ENCODE measurements at places on chromosomes 12 and 14.
A peak's percentile ranks its signal among the peaks of the same experiment; 100 is the strongest.

DNA sequence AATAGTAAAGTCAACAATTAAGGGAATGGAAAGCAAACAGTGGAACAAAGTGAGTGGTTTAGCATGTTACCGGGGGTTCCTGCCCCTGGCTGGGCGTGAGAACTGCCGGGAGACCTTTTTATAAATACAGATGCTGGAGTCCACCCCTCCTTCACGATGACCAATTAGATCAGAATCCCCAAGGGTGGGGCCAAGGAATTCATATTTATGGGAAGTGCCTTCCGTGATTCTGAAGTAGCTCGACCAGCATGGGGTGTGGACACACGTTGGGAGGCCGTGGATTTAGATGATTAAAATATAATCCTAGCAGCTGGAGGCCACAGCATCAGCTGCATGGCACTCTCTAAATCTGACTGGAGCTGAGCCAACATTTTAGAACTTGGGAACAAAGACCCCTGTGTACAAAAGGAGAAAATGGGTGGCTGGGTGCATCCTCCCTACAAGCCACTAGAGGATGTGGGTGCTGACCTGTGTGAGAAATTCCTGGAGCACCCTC, 87.9 kb downstream of the SRRM4 start:
- DNase-seq, result no peak

GRCh38 chr12:77685112-77685511, 145.6 kb upstream of the NAV3 start:
- DNase-seq, result peak; percentile 76

GRCh38 chr12:49309386-49309785, 13.7 kb upstream of the TROAP start:
- DNase-seq, result no peak

DNA sequence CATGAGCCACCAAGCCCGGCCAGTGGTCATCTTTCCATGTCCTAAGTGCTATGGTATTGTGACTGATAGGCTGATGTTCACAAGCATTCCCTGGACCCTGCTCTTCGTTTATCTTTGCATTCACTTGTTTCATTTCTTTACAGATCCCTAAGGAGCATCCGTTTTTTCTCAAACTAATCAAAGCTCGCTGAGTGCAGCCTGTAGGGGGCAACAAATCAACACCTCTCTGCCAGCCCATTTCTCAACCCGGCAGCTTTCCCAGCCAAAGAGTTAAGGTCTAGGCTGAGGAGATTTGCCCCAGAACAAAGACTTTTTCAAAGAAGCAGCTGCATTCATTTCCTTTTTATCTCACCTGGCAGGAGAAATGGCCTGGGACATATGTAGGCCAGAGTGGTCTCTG, 12.1 kb downstream of the SIRT4 start:
- DNase-seq, result no peak

DNA sequence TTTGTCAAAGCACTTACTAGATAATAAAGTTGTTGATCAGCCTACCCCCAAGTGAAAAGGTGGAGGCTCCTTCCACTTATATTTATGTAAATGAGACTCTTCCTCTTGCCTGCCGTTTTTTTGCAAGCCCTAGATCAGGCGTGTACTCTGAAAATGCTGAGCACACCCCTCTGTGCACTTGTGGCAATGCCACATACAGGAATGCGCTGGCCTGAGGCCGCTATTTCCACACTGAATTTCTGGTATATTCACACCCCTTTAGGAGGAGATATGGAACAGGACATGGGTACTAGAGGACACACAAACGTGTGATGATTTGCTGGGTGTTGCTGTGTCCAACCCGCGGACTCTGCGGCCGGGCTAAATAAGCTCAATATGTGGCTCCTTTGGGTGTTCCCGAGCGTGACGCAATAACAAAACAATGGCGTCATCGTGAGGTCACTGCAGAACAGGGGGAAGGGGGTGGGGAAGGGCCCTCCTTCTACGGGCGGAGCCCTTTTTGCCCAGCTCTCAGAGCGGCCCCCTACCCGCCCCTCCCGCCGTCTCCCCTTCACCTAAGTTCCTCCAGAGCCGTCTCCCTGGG, 554 bp upstream of the TSPAN31 start:
- DNase-seq, result no peak

GRCh38 chr14:98977451-98977850, 294.5 kb downstream of the BCL11B start:
- no peak for DNase-seq

DNA sequence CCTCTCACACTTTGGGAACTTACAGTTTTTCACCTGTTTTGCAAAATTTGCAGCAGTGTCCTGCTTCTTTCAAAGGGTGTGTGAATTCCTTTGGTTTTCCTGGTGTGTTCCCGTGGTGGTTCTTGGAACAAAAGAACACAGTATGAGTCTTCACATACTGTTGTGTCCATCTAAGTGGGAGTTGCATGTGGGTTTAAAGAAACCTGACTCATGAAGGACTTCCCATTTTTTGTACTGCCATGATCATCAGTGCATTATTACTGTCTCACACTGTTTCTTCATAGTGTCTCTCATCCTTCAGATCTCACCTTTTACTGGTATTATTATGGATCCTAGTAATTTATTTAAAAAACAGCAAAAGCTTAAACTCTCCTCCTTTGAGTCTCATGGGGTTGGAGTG, 3.8 kb upstream of the GZMH start:
- no peak for DNase-seq

DNA sequence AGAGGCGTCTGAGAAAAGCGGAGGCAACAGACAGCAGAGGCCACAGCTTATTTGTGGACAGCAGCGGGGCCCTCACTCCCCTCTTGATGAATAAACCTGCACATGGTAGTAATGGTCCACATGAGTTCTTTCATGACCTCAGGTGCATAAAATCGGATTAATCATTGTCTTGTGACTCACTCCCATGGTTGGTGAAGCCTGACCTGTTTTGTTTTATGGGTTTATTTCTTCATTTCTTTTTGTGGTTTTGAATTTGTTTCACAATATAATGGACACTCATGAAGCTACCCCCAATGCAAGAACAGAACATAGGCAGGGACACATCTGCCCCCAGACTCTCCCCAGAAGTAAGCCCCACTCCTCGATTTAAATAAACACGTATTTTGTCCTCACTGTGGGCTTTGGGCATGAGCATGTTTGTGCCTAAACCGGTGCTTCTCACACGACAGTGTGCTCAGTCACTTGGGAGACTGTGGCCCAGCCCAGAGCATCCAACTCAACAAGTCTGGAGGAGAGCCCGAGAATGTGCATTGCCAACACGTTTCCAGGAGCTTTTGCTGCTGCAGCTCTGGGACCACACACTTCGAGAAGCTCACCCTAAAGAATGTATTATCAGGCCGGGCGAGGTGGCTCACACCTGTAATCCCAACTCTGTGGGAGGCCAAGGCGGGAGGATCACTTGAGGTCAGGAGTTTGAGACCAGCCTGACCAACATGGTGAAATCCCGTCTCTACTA, 116.1 kb downstream of the SCARB1 start:
- no peak for DNase-seq

DNA sequence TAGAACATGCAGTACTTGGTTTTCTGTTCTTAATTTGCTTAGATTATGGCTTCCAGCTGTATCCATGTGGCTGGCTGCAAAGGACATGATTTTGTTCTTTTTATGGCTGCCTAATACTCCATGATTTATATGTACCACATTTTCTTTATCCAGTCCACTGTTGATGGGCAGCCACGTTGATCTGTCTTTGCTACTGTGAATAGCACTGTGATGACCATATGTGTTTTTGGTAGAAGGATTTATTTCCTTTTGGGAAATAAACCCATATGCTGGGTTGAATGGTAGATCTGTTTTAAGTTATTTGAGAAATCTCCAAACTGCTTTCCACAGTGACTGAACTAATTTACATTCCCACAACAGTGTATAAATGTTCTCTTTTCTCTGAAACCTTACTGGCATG, 86.2 kb upstream of the FERMT2 start:
- no peak for DNase-seq

Data from midbrain (tissue), 1 donor.